Activated naive CD4-positive, alpha-beta T cell treated with anti-CD3 and anti-CD28 coated beads, Interleukin-2, amount 50 U/mL, for 72 hours (primary cell): ENCODE measurements at places on chromosomes 5 and 9. TPM values are rescaled to one million over a fixed set of nuclear protein-coding genes. Genes with fewer than 3 reads are reported as not detected.

GRCh38 chr9:26551451-26551850 is 341.2 kb downstream of the CAAP1 start:
- DNase-seq: no peak

DNA sequence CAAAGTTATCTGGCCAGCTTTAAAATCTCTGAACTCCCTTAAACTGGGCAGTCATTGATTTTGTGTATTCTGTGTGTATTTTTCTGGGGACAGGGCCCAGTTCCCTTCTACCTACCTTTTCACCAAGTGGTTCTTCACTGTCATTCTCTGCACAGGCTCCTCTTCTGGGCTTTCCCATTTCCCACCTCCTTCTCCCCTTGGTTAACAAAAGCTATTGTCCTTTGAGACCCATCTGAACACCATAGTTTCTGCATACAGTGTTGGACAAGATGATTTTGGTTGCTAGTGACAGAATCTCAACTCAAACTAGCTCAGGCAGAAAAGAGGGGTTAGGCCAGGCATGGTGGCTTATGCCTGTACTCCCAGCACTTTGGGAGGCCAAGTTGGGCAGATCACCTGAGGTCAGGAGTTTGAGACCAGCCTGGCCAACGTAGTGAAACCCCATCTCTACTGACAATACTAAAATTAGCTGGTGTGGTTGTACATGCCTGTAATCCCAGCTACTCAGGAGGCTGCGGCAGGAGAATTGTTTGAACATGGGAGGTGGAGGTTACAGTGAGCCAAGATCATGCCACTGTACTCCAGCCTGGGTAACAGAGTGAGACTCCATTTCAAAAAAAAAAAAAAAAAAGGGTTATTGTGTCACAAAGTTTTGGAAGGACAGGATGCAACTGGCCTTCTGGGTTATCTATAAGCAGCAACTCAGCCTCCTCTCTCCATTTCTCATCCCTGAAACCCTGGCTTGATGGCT is 31.0 kb upstream of the ANKRD34B start:
- DNase-seq: no peak

- DNase-seq: no peak
These were observed 239.6 kb upstream of the TUSC1 start for GRCh38 chr9:25917731-25918362.

Gene CNTNAP3B
- total RNA-seq: not detected
